Stimulated activated CD8-positive, alpha-beta memory T cell treated with anti-CD3 and anti-CD28 coated beads, Interleukin-15, amount 100 ng/mL, for 48 hours (primary cell): ENCODE measurements at places on chromosomes 16 and 17.

DNA sequence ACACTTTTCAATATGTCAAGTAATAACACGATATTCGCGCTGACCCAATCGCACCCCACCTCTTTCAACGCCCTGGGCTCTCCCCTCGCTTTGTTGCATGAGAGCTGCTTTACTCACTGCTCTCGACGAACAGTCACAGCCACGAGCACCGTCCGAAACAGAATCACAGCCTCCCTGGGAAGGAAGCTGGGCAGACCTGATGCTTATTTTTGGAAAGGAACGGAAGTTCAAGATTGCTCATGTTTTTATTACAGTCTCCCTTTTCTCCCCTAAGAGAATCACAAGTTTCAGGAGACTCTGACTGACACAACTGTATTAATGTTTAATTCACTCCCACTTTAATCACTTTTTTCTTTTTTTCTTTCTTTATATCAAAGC lies 67.8 kb downstream of the ANKRD11 start:
- no peak for DNase-seq

DNA sequence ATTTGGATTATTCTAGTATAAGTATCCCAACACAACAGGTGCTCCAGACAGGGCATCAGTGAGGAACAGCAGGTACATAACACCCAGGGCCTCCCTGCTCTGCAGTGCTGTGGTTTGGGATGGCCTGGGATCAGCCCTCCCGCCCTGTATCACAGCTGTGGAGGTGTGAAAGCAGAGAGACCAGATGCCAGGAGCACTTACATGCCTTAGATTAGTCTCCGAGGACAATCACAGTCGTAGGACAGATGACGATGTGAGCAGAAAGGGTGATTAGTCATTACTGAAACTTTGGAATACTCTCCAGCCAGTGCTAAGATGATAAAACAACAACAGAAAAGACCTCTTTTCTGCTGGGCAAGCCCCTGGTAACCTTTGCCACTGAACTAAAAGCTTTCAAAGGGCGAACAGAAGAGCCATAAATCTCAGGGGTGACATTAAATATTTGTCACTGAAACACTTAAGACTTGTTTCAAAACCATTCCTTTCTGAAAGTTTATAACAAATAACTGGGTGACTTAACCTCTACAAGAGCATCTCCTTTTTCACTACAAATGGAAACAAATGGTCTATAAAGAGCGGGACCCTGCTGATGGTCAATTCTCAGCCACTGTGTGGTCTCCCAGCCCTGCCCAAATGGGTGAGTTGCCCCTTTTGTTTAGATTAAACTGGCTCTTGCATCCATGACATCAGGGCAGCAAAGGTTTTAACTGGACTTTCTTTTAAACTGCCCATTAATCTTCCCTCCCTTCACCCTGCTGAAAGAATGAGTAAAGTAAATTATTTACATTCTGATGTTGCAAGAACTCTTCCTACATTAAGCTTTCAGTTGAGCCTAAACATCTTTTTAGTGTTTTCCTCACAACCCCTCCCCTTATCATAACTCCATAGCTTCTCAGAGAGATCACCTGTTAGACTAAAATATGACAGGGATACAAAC lies 183.1 kb upstream of the COX10 start:
- DNase-seq: no peak

DNA sequence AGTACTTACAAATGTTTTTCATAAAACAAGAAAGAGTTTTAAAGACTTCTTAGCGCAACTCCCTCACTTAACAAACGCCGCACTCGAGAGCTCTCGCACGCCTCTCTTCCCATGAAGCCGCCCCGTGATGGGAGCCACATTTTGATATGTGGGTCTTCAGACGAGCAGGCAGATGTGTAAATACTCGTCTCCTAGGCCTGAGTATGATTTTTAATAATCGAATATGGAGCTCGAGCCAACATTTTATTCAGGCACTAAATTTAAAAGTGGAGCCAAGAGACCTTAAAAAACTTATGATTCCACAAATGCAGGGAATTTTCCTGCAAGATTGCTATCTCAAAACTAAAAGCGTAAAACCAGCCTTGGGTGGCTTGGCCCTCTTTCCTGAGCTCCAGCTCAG lies 55.4 kb downstream of the IRX6 start:
- no peak for DNase-seq

DNA sequence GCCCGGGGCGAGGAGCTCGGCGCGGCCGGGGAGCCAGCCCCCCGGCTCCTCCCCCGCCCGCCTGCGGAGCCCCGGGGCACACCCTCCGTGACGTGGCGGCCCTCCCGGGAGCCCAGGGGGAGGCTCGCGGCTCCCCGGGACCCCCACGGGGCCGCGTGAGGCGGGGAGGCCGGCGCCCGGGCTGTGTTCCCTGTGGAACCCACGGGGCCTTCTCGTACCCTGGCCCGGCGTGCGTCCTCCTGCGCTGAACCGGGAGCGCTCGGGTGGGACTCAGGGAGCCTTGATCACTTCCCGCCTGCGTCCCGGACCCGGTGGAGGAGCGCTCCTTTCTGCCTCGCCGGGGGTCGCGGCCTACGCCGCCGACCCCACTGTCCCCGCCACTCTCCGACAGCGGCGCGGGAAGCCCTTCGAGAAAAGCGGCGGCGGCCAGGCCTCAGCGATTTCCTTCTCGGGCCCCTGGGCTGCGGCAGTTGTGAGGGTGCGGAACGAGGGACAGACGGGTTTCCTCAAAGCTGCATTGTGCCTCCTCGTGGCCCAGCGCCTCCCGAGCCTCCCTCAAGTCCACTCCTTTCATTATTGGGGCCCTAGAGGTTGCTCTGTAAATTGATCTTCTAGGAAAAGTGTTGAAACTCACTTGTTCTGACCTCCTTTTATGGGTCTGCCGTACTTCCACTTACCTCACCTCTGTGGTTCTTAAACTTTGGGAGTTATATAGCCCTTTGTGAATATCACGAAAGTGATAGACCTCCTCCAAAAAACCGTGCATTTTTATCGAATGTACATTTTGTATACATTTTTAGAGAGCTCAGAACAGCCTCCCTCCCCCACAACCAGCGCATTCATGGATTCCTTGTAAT lies 597 bp downstream of the LIG3 start:
- peak; percentile 60 for DNase-seq

- no peak for DNase-seq
These were observed 17.2 kb upstream of the ADGRG1 start for GRCh38 chr16:57611181-57611580.

- no peak for DNase-seq
These were observed 5.0 kb downstream of the CHMP6 start for GRCh38 chr17:80996422-80997305.

GRCh38 chr16:57873218-57873617 lies 70.9 kb upstream of the KIFC3 start:
- DNase-seq: no peak

DNA sequence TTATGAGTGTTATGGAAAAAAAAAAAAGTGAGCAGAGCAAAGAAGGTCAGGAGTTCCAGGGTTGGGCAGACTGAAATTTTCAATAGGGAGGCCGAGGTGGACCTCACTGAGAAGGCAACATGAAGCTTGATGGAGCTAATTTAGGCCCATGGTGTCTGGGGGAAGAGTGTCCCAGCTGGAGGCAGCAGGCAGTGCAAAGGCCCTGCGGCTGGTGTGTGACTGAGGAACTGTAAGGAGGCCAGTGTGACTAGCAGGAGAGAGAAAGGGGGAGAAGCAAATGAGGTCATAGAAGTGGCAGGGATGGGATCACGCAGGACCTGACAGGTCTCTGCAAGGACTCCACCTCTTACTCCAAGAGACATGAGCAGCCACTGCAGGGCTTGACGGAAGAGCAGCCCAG lies 10.2 kb downstream of the ARHGEF15 start:
- DNase-seq: no peak
